ENCODE measurements at places on chromosomes 1 and 21.

DNA sequence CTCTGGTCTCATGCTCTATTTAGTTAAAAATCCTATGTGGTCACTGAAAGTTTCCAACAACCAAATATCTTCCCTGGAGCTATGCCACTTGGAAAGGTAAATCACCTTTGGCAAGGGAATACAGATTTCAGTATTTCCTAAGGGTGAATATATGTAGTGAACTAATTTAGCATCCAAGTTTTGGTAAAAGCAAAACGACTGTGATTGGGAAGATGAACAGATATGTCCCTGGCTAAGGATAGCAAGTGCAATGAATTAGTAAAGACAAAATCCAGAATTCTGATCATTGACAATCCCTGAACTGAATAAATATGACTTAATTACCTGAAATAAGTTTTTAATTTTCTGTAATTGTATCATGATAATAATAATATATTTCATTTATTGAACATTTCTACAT lies at the start of gene OR2T33:
Gene OR2T33 (minus strand): TSS at position 101 of the 400 bp plus-strand sequence. CDS start 4,162 bp downstream, outside the sequence.
- DNase-seq, result no peak

DNA sequence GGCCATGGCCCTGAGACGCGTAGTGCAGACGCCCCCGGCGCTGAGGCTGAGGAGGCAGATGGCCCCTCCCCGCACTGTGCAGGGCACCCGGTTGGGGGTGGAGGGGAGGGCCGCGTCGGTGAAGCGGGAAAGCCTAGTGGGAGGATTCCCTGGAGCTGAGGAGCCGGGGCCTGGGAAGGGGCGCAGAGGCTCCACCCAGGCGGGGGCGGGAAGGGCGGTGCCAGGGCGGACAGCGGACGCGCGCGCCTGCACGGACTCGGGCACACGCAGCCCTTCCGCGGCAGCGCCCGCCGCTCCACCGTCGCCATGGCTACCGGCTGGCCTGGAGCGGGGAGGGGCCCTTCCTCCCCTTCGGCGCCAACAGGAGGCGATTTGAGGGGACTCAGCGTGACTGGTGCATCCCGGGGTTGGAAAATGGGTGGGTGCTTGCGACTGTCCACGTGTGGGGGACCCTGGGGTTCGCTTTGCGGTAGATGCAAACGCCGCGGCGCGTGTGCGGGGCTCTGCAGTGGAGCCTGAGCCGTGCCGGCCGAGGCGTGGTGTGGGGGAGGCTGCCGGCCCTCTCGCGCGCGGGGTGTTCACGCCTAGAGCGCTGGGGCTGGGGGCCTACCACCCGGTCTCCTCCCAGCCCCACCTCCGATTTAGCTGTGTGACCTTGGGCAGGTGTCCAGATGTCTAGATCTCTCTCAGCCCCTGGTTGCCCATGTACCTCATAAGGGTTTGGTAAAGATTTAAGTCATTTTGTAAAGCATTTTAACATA lies 35.1 kb downstream of the PTPRF start:
- DNase-seq, result no peak

GRCh38 chr1:84110629-84111028 lies 33.4 kb upstream of the PRKACB start:
- no peak for DNase-seq

DNA sequence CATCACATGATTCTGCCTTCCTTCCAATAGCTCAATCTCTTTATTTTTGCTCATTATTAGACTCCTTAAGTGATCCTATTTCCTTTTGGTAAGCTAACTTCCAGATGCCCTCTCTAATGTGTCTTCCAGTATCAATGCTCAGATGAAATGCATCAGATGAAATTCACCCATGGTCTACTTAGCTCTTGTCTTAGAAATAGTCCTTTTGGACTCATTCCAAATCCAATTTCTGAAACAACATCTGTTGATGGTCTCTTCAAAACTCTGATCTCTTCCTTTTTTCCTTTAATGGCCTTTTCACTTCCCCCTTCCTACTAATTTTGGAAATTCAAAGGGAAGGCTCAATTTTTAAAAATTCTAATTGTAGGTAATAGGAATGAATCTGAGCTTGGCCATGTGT lies 81.1 kb upstream of the GREM2 start:
- no peak for DNase-seq

DNA sequence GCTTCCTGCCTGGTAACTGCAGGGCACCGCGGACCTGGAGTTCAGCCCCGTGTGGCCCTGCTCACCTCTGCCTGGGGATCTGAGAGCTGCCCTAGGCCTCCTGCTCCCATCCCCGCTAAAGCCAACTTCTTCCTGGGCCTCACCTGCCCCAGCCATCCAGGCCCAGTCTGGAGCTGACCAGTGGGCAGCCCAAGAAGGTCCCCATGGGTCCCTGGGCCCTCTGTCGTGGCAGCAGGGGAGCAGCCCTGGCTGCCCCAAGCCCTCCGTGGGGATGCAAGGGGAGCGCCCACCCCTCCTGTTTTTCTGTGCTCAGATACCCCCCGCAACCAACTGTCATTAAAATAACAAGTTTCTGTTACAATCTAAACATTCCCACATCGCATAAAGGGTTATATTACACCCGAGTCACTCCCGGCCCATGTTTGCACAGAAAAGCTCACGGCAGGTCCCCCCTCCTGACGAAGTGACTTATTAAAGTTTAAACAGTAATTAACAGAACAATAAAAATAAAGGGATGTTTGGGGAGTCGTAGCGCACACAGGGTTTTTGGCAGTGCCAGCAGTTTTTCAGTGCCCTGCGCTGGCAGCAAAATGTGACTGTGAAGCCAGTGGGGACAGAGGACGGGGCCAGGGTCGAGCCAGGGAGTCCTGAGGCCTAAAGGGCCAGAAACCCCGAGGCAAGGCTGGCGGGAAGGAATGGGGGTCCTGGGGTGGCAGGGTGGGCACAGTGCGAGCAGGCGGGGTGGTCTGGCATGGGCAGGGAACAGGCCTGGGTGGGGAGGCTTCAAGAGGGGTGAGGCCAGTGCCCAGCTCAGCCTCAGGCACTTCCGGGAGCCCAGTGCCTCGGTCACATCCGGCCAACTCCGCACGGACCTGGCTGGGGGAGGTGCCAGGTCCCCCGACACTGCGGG lies 121.5 kb downstream of the CASZ1 start:
- DNase-seq, result no peak

- no peak for DNase-seq
Measured at GRCh38 chr1:31694964-31695313, 8.9 kb downstream of the COL16A1 start.

DNA sequence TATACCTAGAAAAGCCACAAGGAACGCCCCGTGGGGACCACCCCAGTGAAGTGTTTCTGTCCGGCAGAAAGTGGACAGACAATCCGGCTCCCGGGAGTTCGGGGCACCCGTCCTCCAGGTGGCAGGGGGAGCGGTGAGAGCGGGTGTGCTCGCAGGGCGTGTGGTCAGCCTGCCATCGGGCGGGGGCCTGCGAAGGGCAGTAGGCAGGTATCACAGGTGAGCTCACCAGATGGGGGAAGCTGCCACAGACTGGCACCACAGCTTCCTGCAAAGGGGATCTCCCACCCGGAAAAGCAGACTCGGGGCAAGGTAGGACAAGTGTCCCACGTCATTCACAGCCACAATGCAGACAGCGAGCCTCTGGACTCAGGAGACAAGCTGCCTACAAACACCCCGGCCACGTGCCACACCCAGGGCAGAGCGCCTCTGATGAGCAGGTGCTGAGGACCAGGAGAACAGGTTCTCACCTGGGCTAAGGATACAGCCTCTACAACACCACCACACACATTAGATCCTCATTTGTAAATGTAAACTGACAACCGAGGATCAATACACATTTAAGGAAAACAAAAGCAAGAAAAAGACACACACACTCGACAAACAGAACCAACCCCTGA lies 36.4 kb downstream of the VPS26C start:
- DNase-seq, result no peak

GRCh38 chr21:27407271-27407670 lies 440.4 kb upstream of the ADAMTS5 start:
- no peak for DNase-seq

- no peak for DNase-seq
Measured at GRCh38 chr1:48003741-48004531, 6.8 kb upstream of the TRABD2B start.

GRCh38 chr21:34520764-34521508 lies 8.9 kb upstream of the KCNE1 start:
- DNase-seq, result no peak

- DNase-seq, result no peak
Measured at GRCh38 chr21:33801424-33802405, 113.9 kb downstream of the ATP5PO start.

DNA sequence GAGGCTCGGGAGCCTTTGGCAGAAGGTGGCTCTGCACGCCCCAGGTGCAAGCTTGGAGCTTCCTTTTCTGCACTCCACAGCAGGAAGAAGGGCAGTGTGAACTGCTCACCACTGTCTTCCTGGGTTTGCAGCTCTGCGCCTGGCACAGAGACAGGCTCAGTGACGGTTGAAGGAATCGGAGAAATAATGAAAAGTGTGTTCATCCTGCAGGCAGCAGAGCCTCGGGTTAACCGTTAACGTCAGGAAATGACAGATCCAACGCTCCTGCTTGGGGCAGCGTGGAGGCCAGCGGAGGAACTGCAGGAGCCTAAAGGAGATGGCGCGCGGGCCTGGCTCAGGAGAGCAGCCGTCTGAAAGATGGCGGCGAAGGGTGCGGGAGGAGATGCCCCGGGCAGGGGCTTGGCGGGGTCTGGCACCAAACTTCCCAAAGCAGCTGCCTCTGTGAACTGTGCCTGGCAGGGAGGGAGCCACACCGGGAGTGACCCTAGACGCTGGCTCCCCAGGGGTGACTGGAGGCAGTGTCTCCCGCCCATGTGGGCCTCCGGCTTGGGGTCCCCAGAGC lies 10.9 kb upstream of the SAMD11 start:
- peak; percentile 57 for DNase-seq

DNA sequence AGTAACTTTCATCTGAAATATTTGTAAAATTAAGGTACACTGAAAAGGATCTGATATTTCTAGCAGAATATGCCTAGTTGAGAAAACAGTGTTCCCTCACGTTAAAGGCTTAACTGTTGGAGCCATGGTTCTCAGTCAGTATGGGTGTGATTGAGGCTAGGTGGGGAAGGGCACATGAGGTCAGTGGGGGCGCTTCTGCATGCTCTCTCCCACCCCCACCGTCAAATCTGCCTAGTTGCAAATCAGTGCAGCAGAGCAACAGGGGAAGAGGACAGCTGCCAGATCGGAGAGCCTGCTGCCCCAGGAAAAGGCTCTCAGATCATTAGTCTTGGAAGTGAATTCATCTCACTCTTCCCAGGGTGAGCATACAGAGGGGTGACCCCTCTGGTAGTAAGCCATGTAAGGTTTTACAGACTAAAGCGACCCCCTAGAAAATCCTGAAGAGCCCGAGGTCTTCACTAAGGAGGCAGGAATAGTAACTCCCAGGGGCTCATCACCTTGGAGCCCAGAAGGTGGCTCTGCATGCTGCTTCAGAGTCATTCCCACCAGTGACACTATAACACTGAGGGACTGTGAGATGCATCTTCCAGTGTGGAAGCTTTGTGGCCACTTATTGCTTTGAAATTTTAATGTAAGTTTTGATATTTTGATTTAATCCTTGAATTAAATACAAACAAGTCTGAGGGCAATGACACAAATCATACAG lies 83.1 kb upstream of the BARHL2 start:
- no peak for DNase-seq

DNA sequence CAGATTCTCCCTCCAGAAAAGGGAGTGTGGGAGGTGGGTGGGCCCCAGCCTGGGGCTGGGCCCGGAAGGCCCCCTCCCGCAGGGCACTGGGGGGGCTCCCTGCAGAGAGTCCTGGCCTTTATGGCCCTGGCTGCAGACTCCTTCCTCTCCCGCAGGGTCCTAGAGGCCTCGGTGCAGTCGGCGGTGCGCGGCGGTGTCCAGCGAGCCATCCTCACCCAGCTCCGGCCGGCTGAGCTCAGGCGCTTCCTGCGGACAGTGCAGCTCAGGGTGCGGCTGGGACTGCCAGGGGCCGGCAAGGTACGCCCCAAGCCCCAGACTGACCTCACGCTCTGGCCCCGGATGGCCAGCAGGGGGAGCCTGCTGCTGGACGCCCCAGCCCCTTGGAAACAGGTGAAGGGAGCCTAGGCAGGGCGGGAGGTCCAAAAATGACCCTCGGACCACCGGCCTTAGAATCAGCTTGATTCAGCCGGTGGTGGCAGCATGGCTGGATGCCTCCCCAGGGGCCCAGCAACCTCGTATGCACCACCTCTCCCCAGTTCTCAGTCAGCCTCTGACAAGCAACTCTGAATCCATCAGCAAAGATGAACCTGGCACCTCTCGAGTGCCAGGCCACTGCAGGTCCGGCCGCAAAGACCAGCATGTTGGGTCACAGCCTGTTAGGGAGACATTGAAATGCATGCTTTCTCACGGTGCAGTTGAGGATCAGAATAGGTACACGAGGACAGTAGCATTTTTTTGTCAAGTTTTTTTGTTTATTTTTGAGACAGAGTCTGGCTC lies 20.6 kb downstream of the MTHFR start:
- DNase-seq, result peak; percentile 88

DNA sequence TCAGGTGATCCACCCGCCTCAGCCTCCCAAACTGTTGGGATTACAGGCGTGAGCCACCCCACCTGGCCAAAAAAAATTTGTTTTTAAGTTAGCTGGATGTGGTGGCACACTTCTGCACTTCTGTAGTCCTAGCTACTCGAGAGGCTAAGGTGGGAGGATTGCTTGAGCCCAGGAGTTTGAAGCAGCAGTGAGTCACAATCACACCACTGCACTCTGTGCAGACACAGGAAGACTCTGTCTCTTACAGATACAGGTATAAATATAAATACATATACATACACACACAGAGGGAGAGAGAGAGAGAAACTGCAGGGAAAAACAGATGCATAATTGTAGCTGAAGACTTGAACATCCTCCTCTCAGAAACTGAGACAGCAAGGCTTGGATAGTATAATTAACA lies 34.8 kb upstream of the EPS15 start:
- DNase-seq, result no peak

DNA sequence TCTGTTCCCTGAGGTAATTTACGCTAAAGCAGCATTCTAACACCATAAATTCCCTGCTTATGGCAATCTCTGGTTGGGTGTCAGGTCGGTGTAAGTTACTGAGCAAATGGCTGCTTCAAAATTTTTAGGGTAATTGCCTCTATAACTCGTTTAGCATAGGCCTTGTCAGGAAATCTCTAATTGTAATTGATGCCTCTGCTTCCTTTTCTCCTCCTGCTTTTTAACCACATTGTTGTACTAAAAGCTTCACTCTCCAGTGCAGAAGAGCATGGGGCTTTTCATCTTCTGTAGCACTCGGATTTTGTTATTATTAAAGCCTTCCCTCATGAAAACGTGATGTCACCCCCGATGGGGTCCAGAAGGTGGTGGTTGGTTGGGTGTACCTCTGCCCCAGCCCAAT lies 141.6 kb upstream of the NBPF11 start:
- DNase-seq, result no peak

GRCh38 chr1:36944883-36945282 lies 89.4 kb downstream of the GRIK3 start:
- no peak for DNase-seq

GRCh38 chr21:41418393-41418792 lies 7.6 kb upstream of the MX1 start:
- no peak for DNase-seq

- peak; percentile 88 for DNase-seq
Measured at GRCh38 chr1:156124557-156125483, 10.3 kb downstream of the LMNA start.
